ENCODE measurements at places on chromosomes 1 and 21.

- DNase-seq, result no peak
Observed at GRCh38 chr1:162861101-162861500, at the start of gene CCDC190. Gene CCDC190, minus strand, starts transcription at chr1:162861175. Its CDS starts 1,529 bp downstream, at chr1:162859646.

DNA sequence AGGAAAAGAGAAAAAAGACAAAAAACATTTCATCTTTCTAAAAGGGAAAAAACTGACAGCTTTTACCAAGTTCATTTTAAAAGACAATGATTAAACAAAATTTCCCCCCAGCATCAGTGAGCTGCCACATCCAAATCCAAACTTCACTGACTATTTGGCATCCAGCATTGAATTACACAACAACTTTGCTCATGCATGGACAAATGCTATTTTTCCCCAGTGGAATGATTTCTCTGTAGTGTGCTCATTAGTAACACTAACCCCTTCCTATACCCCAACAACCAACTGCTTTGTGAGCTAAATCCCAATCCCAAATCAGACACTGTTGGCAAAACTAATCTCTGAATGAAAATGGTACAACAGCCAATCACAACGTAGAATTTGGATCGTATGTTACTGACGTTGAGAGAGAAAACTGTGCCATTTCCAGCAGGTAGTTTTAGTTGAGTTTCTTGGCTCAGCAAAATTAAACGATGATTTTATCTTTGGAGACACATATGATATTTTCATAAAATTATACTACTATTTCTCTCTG, 37.9 kb downstream of the PIK3R3 start:
- no peak for DNase-seq

GRCh38 chr1:205436776-205437410, 15.0 kb upstream of the LEMD1 start:
- no peak for DNase-seq

DNA sequence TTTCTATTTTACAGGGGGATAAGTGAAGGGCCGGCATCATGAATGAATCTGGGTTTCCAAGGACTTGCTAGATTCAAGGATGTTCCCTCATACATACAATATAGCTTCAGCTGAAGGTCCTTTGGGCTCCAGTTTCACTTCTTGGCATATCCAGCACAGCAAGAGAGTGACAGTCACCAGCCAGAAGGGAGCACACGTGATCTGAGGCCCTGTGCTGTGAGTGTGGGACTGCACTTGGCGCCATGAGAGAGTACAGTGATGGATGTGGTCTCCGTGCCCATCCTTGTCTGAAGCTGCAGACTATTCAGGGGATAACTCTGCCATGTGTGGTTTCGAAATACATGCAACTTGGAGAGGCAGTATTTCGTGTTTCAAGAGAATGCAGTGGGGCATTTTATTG, 159.7 kb upstream of the DSCAM start:
- DNase-seq, result no peak

GRCh38 chr1:227959325-227959860, 11.7 kb upstream of the WNT9A start:
- DNase-seq, result no peak

DNA sequence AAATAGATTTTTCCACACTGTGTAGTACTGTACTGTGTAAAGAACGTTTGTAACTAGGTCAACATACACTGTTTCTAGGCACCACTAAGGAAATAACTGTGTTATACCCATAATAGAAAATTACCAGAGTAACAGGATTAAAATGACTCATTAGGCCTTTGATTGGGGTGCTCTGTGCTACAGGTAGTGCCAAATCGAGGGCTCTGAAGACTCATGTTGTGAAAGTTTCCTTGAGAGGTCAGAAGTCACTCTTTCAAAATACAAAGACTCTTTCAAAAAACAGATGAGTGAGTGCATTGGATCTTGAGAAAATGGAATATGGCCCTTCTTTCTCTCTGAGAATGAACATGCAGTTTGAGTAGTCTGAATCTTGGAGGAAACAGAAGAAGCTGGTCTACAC, 143.0 kb downstream of the MRPL39 start:
- DNase-seq, result no peak

- no peak for DNase-seq
Observed at GRCh38 chr1:212782422-212783154, 9.0 kb downstream of the NSL1 start.

- DNase-seq, result no peak
Observed at GRCh38 chr1:118117521-118117920, 67.5 kb downstream of the SPAG17 start.

GRCh38 chr1:179082999-179083335, 1.1 kb downstream of the TOR3A start:
- no peak for DNase-seq

DNA sequence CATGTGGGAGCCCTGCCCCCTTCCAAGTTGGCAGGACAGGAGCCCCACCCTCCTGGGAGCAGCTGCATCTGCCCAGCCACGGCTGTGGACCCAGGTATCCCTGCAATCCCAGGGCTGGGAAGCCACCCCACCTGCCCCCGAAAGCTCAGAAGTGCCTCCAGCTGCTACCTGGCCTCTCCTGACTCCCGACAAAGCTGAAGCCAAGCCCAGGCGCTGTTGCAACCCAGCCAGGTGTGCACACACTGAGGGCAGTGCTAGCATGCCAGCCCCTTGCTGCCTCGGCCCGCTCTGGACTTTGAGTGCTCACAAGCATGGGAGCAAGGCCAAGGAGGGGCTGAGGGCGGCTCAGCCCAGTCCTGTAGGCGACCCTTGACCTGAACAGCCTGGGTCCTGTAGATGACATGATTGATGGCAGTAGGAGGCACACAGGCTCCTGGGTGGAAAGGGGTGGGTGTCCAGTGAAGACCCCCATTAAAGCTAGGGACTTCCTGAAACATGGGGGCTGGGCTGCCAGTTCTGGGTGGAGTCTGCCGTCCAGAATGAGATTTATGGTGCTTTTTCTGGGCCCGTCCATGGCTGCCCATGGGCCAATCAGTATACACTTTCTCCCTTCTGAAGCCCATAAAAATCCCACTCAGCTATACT, 2.8 kb upstream of the SSU72 start:
- DNase-seq, result no peak

GRCh38 chr1:108657356-108658080, 3.4 kb downstream of the HENMT1 start:
- DNase-seq, result no peak

- DNase-seq, result no peak
Observed at GRCh38 chr1:201742476-201742875, 86.5 kb upstream of the IPO9 start.

DNA sequence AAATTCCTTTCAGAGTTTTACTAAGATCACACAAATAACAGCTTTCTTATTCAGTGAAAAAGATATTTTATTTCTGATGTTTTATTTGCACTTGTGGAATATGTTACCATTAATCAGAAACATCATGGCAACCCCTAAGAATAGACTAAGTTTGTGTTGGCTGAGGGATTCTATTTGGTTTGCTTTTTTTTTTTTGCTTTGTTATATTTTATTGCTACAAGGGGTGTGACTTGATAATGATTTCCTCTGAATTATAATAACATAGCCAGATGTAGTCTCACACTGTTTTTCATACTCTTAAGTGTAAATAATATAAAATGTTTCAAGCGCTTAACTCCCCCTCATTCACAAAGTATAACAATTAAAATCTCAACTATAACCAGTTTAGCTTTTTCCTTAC, 20.0 kb downstream of the GLRX2 start:
- no peak for DNase-seq

GRCh38 chr21:14383596-14384180, 742 bp upstream of the HSPA13 start:
- no peak for DNase-seq

DNA sequence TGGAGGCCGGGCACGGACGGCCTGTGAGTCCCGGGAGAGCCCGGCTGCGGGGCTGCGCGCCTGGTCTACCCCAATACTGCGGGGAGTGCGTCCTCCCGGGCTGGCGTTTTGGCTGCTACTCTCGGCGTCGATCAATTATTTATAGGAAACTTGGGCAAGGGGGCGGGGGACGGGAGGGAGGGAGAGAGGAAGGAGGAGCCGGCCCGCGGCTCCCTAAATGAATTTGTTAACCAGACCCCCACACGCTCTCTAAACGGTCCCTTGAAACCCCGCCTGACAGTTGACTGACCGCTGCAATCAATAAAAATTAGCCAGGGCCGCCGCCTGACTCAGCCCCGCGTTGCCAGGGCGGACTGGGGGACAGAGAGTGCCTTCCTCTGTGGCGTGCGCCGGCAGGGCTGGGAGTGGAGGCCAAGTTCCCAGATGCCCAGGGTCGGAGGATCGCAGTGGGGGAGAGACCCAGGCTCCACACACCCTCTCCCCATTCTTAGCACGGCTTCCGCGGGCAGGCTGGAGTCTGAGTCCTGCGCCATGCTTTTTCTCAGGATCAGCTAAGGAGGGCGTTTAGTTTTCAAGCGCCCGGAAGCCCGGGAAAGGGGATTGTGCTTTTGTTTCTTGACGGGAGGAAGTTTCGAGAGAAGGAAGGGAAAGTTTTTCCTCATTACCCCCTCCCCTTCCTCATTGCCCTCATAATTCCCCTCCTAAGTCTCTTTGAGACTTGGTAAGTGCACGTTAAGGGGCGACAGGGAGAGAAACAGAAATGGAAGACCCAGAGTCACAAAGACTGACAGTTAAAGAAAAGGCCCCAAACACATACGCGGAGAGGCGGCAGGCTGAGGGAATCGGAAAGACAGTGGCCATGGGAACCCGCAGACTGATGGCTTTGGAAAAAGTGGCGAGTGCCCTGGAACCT, 6.2 kb downstream of the PAX7 start:
- no peak for DNase-seq

- peak; percentile 8 for DNase-seq
Observed at GRCh38 chr1:233945573-233945972, 41.1 kb downstream of the SLC35F3 start.

DNA sequence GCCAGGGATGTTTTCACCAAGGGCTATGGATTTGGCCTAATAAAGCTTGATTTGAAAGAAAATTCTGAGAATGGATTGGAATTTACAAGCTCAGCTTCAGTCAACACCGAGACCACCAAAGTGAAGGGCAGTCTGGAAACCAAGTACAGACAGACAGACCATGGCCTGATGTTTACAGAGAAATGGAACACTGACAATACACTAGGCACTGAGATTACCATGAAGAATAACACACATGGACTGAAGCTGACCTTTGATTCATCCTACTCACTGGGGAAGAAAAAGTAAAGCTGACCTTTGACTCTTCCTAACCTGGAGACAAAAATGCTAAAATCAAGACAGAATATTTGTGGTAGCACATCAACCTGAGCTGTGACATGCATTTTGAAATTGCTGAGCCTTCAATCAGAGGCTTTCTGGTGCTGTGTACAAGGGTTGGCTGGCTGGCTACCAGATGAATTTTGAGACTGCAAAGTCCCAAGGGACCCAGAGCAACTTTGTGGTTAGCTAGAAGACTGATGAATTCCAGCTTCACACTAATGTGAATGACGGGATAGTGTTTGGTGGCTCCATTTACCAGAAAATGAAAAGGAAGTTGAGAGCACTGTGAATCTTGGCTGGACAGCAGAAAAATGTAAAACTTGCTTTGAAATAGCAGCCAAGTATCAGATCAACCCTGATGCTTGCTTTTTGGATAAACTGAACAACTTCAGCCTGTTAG, 190.4 kb upstream of the KCTD3 start:
- no peak for DNase-seq

GRCh38 chr1:22080191-22080590, 27.7 kb downstream of the CDC42 start:
- no peak for DNase-seq

DNA sequence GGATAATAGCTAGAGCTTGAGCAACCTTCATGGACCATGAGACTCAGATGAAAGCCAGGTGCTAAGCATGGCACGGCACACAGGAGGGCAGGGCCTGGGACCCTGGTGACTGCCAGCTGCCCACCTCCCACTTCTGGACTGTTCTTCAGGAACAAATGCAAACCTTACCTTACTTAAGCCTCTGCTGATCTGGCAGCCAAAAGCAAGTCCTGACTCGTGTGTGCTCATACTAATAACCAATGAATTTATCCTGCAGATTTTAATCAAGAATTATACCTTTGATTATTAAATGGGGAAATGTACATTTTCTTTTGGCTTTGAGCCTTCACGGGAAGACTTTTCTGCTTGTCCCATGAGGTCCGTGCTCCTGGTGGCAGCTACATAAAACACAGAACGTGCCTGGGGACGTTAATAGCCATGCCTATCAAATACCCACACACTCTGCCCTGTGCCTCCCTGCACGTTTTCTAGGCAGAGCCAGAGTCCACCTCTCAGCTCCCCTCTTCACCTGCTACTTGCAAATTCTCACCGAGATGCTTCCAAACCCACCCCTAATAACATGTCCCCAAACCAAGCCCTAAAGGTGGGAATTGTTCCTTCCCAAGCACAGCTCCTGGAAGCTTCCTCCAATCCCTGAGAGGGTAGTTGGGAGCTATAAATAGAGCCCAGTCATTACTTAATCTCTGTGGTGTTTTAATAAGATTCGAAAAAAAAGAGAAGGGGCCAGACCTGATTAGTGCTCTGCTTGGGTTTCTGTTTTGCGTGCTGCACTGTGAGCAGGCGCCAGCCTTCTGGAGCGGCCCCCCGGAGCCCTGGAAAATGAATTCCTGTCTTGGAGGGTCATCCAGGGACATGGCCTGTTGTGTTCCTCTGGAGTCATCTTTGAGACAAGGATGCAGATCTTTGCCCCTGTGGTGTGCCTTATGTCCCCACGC, 33.5 kb downstream of the SLC1A7 start:
- no peak for DNase-seq

- no peak for DNase-seq
Observed at GRCh38 chr1:77925518-77925917, 37.1 kb downstream of the NEXN start.

- no peak for DNase-seq
Observed at GRCh38 chr1:66262208-66262963, 271.6 kb upstream of the SGIP1 start.

DNA sequence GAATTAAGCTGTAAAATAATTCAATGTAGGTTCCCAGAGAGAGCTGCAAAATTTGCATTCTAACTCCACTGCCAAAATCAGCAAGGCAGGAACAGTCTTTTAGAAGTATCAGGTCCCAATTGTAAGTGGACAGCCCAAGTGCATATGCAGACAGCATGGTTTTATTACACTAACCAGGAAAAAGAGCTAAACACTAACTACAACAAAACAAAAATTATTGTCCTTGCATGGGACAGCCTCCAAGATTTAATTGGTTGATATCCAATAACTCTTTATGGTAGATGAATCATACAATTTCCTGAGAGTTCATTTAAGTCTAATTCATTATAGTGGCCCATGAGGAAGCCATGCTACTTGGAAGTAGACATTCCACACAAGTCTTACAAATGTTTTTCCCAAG, 154.3 kb upstream of the ZNF648 start:
- DNase-seq, result no peak

GRCh38 chr21:41611966-41612606, 104.1 kb upstream of the TMPRSS2 start:
- DNase-seq, result no peak

GRCh38 chr21:41358193-41359166, 3.3 kb upstream of the MX2 start:
- no peak for DNase-seq

All from caudate nucleus (tissue), 63 donors.